Fibroblast of pulmonary artery (primary cell): ENCODE measurements at places on chromosomes 16 and 17.

DNA sequence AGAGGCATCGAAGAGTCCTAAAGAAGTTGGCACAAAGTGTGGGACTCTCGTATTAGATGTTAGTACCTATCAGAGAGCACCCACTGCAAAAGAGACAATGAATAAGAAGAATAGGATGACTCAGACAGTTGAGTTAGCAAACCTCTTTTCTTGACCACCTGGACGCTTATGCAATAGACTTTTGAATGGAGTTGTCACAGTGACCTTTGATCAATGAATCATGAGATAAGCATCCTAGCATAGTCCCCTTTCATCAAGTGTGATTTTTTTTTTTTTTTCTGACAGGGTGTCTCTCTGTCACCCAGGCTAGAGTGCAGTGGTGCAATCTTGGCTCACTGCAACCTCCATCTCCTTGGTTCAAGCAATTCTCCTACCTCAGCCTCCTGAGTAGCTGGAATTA, 1417.9 kb upstream of the GOT2 start:
- no peak for DNase-seq

- peak; percentile 49 for DNase-seq
These were observed 222.1 kb downstream of the RBFOX3 start for GRCh38 chr17:79388556-79389295.

- no peak for DNase-seq
These were observed 36.3 kb upstream of the TEKT1 start for GRCh38 chr17:6867849-6868248.

- no peak for DNase-seq
These were observed 92.5 kb downstream of the SDK2 start for GRCh38 chr17:73551759-73552158.

GRCh38 chr16:88929091-88929445, 47.9 kb downstream of the CBFA2T3 start:
- DNase-seq: no peak

DNA sequence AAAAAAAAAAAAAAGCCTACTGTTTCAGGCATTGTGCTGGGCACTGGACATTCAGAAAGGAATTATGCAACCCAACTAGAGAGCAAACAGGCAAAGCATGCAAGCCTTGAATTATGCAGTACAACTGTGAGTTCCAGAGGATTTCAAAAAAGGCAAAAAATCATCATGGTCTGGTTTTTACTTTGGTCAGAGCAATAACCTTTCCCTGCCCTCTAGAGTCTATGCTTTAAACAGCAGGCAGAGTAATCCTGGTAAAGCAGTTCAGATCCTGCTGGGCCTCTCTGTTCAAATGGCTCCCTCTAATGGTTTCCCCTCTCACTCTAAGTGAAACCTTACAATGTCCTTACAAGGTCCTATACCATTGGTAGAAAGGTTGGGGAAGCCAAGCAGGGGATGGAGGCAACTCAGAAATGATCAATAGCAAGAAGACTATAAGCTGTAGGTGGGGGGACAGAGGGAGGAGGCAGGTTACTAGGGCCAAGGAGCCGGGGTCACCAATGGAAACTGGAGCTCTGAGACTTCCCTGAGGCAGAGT, 4.6 kb upstream of the TAF15 start:
- peak; percentile 96 for DNase-seq

DNA sequence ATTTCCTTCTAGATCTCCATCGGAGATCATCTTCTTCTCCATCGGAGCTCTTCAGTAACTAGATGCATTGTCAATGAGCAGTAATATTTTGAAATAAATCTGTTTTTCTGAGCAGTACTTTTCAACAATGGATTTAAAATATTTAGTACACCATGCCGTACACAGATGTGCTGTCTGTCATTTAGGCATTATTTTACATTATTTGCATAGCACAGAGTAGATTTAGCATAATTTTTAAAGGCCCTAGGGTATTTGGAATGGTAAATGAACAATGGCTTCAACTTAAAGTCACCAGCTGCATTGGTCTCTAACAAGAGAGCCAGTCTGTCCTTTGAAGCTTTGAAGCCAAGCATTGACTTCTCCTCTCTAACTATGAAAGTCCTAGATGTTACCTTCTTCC, 95.4 kb upstream of the ANKFN1 start:
- no peak for DNase-seq

DNA sequence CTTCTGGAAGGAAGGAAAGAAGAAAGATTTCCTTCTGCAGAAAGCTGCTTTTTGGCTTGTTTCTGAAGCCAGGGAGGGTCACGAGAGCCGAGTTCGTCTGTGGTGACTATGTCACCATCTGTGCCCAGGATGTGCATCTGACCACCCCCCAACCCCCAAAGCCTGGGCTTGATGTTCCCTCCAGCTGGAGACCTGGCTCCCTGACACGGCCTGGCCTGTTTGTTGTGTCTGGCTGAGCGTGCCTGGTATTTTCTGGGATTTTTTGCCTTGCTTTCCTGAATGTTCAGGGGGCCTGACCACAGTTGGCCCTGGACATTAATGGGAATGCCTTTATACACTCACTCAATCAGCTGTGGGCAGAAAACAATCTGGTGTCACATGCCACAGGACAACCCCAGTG, 38.9 kb downstream of the LGALS9 start:
- no peak for DNase-seq

DNA sequence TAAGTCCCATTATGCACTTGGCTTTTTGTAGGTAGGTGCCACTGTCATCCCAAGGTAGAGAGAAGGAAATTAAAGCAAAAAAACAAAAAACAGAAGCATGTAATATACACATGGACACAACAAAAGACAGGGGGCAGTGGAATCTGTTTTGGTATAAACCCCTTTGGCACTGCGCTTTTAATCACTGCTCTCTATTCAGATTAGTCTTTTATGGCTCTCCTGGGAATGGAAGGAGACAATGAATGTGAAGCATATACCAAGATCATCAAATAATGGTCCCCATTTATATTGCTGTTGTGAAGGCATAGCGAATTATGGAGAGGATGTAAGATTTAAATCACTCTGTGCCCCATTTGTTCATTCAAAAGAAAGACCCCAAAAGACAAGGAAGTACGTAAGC, 17.4 kb downstream of the CDH11 start:
- DNase-seq: no peak

GRCh38 chr16:27706156-27706865, 156.4 kb downstream of the KATNIP start:
- DNase-seq: no peak

DNA sequence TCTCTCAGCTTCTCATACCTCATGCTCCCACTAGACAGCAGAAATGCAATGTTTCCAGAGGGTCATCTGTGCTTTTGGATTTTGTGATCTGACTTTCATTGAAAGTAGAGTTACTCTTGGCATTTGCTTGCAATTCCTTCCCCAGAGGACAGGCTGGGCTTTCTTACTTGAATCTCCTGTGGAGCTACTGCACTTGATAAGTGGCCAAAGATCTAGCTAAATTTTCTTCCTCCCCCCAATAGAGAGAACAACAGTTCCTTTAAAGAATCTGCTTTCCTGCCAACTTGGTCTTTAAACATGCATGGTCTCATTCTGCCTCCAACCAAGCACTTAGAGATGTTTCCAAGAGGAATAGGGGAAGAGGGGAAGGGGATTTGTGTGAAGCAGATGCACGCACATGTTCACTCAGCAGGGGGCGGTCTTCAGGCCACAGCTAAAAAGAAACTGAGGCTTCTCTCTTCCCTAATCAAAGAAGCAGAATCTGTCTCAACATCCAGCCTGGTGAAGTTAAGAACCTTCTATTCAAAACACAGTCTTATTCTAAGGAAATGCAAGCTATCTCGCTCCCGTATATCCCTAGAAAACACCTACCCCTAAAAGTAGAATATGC, 229.6 kb downstream of the ZFHX3 start:
- DNase-seq: no peak

GRCh38 chr16:73166441-73166851, 118.5 kb upstream of the ZFHX3 start:
- DNase-seq: no peak

GRCh38 chr16:77414752-77415231, 20.0 kb downstream of the ADAMTS18 start:
- no peak for DNase-seq

DNA sequence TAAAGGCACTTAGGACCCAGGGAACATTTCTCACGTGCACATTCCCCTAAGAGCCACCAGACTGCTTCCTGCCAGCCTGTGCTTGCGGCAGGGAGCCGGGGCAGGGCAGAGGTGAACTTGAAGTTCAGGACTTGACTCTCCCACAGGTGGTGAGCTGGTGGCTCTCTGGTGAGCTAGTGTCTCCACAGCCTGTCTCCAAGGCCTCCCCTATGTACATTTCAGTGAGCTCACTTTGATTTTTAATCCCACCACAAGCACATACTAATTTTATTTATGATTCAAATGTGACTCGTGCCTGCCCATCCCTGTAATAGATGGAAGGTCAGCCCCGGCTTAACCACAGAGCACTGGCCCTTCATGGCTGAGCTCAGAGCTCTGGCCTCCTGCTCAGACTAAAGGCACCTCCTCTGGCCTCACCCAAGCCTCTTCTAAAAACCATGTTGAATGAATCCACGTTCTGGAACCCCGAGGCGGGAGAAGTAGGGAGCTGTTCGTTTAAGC, 9.2 kb downstream of the SNN start:
- DNase-seq: no peak

DNA sequence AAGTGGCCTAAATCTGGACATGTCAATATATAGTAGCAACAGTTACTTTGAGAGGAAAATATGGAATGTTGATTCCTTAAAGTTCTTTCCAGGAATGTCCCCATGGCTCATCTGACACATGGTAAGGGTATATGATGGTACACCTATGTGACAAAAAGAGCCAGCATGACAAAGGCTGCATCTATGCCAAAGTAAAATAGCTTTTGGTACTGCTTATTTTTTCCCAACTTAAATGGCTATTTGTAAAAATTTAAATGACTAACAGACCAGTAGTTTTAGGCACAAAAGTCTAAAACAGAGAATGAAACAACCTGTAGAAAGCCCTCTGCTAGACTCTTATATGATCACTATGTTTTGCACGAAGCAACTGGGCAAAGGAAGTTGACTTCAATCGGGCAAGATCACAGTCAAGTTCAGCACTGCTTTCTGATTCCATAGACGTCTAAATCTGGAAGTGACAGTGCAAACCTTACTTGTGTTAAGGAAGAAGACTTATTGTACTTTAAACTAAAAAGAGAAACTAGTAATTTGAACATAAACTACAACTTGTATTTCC, 135.1 kb downstream of the SKAP1 start:
- peak; percentile 3 for DNase-seq

DNA sequence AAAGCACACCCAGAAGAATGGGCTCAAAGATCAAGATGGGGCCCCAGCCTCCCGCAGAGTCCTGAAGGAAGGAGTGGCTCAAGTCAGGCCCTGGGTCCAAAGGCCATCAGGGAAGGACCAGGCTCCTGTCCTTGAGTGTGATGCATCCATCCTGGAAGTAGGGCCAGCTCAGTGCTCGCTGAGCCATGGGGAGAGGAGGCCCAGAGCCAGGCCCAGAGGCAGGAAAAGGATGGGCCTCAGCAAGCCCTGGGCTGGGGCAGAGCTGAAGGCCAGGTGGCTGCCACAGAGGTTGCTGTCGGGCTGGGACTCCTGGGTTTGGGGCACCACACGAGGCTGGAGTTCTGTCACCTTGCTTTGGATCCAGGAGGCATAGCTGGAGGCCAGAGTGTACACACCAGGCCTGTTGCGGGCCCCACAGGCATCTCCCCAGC, 3.7 kb downstream of the PRSS8 start:
- no peak for DNase-seq

- DNase-seq: no peak
These were observed 801 bp upstream of the OR4D2 start for GRCh38 chr17:58165981-58166380.

GRCh38 chr16:21194771-21195301, 16.5 kb downstream of the ZP2 start:
- DNase-seq: peak; percentile 7

- DNase-seq: no peak
These were observed 98.0 kb downstream of the CYTH1 start for GRCh38 chr17:78684026-78684425.

- no peak for DNase-seq
These were observed 109.3 kb upstream of the CHMP6 start for GRCh38 chr17:80882323-80882722.

- no peak for DNase-seq
These were observed 13.9 kb downstream of the TOP3A start for GRCh38 chr17:18300725-18301480.

DNA sequence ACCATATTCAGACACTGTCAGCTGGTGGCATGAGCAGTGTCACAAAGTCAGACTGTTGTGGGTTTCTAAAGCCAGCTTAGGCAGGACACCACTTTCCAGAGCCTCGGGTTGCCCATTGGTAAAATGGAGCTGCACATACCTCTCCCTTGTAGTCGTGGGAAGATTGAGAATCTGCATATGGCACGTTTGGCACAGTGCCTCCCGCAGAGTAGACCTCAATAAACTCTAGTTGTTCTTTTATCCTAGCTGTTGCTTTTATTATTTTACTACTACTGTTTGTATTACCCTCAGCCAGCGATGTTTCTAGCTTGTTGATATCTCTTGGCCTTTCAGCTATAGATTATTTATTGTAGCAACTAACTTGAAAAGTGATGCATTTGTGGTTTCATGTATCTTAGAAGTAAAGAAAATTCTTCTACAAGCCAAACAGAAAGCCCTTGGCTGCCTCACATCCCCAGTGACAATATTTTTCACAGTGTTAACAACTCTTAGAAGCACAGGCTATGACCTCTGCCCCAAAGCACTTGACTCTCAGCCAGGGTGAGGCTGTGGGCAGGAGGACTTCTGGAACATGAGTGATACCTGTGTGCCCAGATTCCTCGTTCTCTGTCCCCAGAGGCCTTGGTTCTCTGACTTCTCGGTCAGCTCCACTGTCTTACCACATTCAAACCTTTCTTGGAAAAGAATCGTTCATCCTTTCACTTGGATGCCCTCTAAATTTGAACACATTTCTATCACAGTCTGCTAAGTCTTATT, 351.6 kb downstream of the SNX29 start:
- DNase-seq: no peak

DNA sequence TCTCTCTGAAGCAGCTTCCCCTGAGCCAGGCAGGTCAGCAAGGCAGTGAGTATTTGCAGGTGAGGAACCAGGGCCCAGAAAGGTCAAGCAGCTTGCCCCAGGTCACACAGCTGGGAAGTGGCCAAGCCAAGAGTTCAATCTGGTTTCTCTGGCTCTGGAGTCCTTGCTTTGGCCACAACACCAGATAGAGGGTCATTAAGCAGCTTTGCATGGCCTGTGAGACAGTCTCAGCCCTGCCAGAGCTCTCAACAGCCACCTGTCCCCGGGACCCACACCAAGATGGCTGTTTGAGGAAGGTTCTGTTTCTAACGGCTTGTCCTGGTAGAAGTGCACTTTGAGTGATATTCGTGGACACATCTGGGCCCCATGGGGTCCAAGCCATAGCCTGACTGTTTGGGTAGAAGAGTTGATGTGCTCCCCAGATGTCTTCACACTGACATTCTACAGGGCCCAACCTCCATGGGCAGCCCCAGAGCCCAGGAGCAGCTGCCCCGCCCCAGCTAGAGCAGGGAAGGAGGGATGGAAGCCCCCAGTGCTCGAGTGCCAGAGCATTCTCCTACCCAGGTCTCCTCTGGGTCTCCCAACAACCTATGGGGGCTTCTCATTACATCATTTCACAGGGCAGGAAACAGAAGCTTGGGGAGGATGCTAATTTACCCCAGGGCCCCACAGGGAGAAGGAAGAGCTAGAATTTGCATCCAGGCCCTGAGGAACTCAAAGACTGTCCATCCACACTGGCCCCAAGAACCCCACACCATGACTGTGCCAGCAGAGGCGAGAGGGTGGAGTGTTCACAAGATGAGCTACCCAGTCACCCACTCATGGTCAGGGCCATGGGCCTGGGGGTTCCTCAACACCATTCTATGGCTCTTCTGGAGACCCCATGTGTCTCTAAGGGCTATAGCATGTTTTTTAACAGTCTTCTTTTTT, 107.3 kb upstream of the CDH5 start:
- no peak for DNase-seq

GRCh38 chr17:15971882-15972281, 27.0 kb downstream of the ADORA2B start:
- DNase-seq: no peak
